ENCODE measurements at places on chromosomes 5 and 9. TPM values are rescaled to one million over a fixed set of nuclear protein-coding genes. Genes with fewer than 3 reads are reported as not detected.

The MRPS2 gene
- total RNA-seq: 82.9 TPM

The PPP3R2 gene
- not detected for total RNA-seq

The FRRS1L gene
- total RNA-seq: 0.15 TPM

The STKLD1 gene
- total RNA-seq: 0.85 TPM

The SHISAL2B gene
- not detected for total RNA-seq

The SPATA31D4 gene
- not detected for total RNA-seq

The OR13C8 gene
- not detected for total RNA-seq

The PKD2L2 gene
- not detected for total RNA-seq

The DOCK8 gene
- total RNA-seq: 0.40 TPM

The CD14 gene
- total RNA-seq: 5.1 TPM

The BAAT gene
- total RNA-seq: 0.57 TPM

The LCN9 gene
- total RNA-seq: not detected

The ERCC8 gene
- total RNA-seq: 12.7 TPM

The ADAMTSL1 gene
- not detected for total RNA-seq

The ZNF462 gene
- 3.6 TPM for total RNA-seq

The SHC3 gene
- 0.39 TPM for total RNA-seq

The GCNT4 gene
- total RNA-seq: 0.33 TPM

The DRD1 gene
- 0.24 TPM for total RNA-seq

The SPINK13 gene
- total RNA-seq: not detected

The PCDHGB2 gene
- 0.15 TPM for total RNA-seq

The PAEP gene
- total RNA-seq: not detected

The AGXT2 gene
- total RNA-seq: not detected

The MARVELD2 gene
- 2.7 TPM for total RNA-seq

The TESK1 gene
- total RNA-seq: 32.2 TPM

The PDLIM4 gene
- 0.47 TPM for total RNA-seq

The RFX3 gene
- 1.4 TPM for total RNA-seq

The RNF183 gene
- not detected for total RNA-seq

The C7 gene
- total RNA-seq: not detected

The FGD3 gene
- 0.36 TPM for total RNA-seq

The EFNA5 gene
- 26.7 TPM for total RNA-seq

The GPR150 gene
- 0.15 TPM for total RNA-seq

All from A549 treated with ZK216348 at 1 μM for 4 hours (cell line).